K562 (cell line): ENCODE measurements at places on chromosomes 13 and 19.

DNA sequence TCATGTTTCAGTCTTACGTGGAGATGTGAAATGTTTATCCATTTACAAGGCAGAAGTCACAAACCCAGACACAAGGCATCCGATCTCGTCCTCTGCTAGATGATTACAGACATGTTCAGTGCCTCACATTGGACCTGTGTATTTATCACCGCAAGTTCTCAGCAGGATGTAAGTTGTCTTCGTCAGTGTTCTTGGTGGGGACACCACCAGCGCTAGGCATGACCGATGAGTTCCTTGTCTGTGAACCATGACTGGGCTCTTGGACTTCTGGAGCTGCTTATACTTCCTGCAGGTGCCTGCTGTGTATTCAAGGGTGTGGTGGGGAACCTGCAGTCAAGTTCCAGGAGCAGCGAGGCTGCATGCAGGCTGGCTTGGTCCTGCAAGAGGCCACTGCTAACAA, 105.4 kb downstream of the URI1 start:
- DNase-seq = no peak

DNA sequence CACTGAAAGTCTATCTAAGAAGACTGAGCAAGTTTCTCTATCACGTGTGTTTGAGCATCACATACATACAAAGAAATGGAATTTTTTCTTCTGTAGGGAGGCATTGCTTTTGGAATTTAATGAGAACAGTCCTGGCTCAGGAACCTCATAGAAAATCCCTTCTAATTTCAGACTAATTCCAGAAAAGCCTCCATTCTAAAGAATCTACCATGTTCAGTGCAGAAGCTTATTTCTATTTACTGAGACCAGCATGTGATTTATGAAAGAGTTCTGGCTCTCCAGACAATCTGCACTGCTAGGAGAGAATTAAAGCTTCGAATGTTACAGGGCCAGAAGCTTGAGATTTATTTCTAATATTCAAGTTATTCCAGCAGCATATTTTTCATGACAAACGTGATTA, 186.8 kb downstream of the TBC1D4 start:
- DNase-seq = no peak

- peak; percentile 42 for DNase-seq
These were observed 57.4 kb downstream of the ZNF728 start for GRCh38 chr19:22945560-22945959.

DNA sequence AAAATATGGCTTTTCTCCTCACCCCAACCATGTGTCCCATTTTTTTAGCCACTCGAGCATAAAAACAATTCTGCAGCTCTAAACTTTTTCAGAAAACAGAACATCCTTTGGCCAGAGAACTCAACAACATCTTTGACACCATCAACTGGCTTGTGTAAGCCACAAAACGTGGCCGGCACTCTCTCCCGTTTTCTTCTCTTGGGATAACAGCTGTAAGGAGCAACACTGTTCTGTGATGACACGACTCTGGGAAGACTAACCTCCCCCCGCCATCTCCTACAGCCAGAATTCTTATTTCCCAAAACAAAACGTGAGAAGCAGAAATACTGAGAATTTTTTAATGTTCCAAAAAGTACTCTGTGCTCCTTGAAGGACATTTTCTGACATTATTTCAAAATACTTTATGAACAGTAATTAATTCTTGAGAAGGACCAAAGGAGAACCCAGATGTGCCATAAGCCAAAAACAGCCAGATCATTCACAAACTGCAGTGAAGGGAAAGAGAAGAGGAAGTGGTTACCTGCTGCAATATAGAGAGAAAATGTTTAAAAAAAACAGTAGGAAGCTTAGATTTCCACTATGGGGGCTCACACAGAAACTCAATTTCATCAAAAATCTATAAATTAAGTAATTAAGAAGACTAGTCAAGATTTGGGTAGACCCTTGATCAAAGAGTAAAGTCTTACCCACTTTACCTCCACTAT, 25.8 kb downstream of the COL4A1 start:
- DNase-seq = no peak

GRCh38 chr19:38949580-38950367, 19.0 kb downstream of the MRPS12 start:
- DNase-seq = peak; percentile 52

GRCh38 chr13:111958612-111959395, 108.1 kb upstream of the SOX1 start:
- no peak for DNase-seq

- no peak for DNase-seq
These were observed 155.0 kb upstream of the SERP2 start for GRCh38 chr13:44218501-44219240.

GRCh38 chr13:50891206-50891605, 18.4 kb upstream of the RNASEH2B start:
- DNase-seq = no peak

DNA sequence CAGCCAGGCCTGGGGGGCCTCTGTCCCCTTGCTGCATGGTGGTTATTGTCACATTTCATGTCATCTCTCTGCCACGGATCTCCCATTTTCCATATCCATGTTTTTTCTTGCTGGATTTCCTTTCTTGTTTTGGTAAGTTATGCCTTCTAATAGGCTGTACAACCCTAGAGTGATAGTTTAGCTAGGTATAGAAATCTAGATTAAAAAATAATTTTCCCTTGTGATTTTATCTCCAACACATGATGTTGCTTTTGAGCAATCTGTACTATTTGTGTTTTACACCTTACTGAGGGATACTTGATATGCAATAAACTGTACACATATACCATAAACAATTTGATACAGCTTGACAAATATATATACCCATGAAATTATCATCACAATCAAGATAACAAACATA, 17.0 kb downstream of the SOX1 start:
- DNase-seq = no peak

- DNase-seq = no peak
These were observed 50.0 kb downstream of the FRY start for GRCh38 chr13:32081591-32081990.

- no peak for DNase-seq
These were observed 169.9 kb downstream of the FLT1 start for GRCh38 chr13:28325022-28325421.

- no peak for DNase-seq
These were observed 15.6 kb upstream of the RNASEH2B start for GRCh38 chr13:50894012-50894411.

GRCh38 chr19:22901431-22902130, 69.5 kb downstream of the ZNF723 start:
- no peak for DNase-seq

DNA sequence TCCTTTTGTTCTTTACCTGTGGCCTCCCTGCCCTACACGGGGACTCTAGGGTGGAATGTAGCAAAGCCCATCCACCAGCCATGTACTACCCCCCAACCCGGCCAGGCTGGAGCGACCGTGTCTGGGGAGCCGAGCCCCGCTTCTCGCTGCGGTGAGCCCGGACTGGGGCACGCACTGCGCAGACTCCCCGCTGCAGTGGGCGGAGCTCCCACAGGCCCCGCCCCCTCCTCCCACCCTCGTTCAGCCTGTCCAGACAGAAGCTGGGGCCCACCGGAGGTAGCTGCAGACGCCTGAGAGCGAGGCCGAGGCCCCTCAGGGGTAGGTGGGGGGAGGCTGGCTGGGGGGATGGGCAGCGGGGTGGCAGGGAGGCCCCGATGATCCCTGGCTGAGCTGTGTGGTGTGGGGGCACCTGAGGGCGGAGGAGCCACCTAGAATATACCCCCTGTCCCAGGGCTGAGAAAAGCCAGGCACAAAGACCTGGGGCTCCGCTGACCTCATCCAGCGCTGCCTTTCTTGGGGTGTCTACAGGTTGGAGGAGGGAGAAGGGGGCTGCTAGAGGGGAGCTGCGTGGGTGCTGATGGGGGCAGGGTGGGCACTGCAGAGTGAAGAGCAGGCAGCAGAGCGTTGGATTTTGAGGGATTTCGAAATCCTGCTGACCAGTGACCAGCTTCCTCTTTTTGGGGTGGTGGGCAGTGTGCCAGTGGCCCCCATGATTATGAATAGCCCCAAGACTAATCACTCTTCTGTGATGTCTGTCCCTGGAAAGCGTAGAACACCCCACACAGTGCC, 17.3 kb downstream of the PLD3 start:
- peak; percentile 98 for DNase-seq

- DNase-seq = peak; percentile 75
These were observed 1.9 kb upstream of the LMTK3 start for GRCh38 chr19:48513289-48514122.

- DNase-seq = no peak
These were observed 372.7 kb downstream of the LIG4 start for GRCh38 chr13:107842562-107843180.

DNA sequence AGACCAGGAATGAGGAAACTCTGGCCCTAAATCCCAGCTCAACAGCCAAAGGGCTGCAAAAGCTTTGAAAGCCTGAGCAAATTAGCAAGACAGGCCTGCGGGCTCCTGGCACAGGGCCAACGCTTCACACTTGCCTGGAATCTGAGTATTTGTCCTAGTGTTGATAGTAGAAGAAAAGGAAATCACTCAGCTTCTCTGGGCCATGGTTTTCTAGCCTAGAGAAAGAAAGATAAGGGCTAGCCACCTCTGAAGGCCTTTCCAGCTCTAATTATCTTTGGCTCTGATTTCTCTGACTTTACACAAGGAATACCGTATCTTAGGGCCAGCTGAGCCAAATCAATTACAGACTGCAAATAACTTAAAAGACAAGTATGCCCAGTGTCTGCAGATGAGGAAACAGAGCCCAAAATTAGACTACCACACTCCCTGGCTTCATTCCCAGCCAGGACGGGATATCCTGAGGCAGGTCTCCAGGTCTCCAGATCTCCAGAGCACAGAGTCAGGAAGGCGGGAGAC, 69.6 kb downstream of the STK24 start:
- DNase-seq = peak; percentile 69

- DNase-seq = no peak
These were observed 1525.4 kb downstream of the SLITRK1 start for GRCh38 chr13:82356667-82357410.

DNA sequence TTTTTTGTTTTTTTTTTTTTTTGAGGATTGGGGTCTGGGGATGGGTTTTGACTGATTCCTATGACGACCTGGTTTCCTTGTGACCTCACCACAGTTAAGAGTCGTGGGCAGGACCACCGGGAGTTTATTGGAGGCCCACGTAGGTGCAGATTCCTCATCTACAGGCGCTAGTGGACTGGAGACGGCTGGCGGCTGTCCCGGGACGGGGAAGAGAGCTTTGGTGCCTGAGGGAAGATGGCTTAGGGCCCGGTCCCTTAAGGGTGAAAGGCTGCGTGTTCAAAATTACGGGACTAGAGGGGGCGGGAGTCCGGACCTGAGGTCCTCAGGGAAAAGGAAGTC, 682 bp upstream of the TEAD2 start:
- peak; percentile 30 for DNase-seq

- no peak for DNase-seq
These were observed 15.4 kb downstream of the TNFAIP8L1 start for GRCh38 chr19:4654437-4655361.

GRCh38 chr19:42421101-42421500, 6.1 kb downstream of the LIPE start:
- no peak for DNase-seq

DNA sequence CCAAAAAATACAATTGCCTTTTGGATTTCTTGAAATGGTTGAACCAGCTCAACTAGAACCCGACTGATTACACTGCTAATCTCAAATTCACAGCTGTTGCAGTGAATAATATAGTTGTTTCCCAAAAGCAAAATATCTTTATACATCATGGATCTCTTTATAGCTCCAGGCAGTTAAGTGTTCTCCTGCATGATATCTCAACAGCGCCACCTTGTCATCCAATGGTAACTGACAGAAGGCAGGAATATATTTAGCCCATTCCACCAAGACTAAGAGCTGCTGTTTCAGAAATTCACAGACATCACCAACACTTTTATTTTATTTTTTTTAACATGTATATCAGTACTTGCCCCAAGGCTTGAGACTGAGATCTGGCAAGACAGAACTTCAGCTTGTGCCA, 1141.0 kb upstream of the PRR20A start:
- no peak for DNase-seq

GRCh38 chr13:33745370-33746324, 72.3 kb upstream of the RFC3 start:
- DNase-seq = no peak

- no peak for DNase-seq
These were observed 18.1 kb upstream of the SLC7A9 start for GRCh38 chr19:32887572-32888215.

DNA sequence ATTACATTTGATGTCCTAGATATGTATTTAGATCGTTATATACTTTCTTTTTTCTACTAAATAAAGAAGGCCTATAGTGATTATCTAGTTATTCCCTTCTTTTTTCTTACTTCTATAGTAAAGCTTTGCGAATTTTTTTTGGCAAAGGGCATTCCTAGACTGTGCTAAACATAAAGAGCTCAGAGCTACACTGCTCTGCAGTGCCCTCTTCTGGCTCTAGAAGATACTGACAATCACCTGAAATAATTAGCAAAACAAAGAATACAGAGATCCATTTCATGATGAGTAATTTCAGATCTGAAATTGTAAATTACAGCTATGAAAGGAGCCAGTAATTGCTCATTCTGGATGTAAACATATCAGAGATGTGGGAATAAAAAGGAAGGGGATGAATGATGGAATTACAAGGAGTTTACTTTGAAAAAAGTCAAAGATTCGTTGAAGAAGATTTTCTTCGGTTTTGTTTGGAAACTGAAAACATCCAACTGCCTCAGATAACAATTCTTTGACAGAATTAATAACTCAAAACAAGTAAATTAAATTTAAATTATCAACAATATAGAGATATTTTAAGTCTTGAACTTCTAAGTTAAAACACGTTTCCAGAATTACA, 288.5 kb downstream of the NALCN start:
- DNase-seq = peak; percentile 20

- no peak for DNase-seq
These were observed 1219.5 kb upstream of the PCDH20 start for GRCh38 chr13:62635161-62635560.

GRCh38 chr19:49472936-49473335, 1.1 kb upstream of the FLT3LG start:
- no peak for DNase-seq

GRCh38 chr19:57210381-57210780, 19.1 kb downstream of the ZNF264 start:
- no peak for DNase-seq

- no peak for DNase-seq
These were observed 7.9 kb upstream of the ELL start for GRCh38 chr19:18529782-18530181.

DNA sequence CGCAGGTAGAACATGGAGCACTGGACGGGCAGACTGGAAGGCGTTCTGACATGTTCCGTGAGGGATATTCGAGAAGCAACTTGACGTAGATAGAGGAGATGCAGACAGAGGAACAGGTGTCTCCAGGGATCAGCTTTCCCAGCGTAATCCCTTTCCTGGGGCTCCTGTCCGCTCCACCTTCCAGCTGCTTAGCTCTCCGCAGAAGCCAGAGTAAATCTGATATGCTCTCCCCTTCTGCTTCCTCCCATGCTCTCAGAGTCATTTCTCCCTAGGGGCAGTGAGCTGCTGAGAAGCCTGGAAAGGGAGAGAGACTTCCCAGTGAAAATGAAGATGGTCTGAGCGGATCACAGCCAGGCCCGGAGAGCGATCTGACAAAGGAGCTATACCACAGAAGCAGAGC, 23.0 kb upstream of the OLFM4 start:
- DNase-seq = no peak

DNA sequence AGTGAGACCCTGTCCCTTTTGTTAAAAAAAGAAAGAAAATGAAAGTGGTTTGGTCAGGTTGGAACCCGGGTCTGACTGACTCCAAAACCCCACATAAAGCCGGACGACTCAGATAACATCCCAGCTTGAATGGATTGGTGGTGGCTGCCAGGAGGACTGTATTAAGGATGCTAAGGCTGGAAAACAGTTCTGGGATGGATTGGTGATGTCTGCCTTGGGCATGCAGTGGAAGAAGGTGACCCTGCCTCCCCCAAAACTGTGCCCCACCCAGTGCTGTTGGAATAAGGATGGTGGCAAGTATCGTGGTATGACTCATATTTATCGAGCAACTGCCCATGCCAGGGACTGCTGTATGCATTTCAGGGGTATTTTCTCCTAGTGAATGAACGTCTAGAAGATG, 18.5 kb upstream of the COLGALT1 start:
- no peak for DNase-seq
